ENCODE measurements at places on chromosomes 3 and 15. TPM values are rescaled to one million over a fixed set of nuclear protein-coding genes. Genes with fewer than 3 reads are reported as not detected.

DNA sequence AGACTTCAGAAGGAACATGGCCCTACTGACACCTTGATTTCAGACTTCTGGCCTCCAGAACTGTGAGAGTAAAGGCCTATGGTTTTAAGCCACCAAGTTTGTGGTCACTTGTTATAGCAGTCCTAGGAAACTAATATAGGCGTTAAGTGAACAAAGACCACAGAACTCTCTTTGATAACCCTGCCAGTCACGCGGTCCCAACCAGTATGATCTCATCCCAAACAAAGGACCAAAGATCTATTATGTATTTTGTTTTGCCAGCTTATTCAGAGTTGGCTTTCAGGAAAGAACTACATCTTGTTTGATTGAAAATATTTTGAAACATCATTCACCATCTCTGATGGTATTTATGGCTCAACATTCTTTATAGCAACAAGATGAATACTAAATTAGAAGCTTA, 294.4 kb upstream of the SLCO3A1 start:
- no peak for DNase-seq

DNA sequence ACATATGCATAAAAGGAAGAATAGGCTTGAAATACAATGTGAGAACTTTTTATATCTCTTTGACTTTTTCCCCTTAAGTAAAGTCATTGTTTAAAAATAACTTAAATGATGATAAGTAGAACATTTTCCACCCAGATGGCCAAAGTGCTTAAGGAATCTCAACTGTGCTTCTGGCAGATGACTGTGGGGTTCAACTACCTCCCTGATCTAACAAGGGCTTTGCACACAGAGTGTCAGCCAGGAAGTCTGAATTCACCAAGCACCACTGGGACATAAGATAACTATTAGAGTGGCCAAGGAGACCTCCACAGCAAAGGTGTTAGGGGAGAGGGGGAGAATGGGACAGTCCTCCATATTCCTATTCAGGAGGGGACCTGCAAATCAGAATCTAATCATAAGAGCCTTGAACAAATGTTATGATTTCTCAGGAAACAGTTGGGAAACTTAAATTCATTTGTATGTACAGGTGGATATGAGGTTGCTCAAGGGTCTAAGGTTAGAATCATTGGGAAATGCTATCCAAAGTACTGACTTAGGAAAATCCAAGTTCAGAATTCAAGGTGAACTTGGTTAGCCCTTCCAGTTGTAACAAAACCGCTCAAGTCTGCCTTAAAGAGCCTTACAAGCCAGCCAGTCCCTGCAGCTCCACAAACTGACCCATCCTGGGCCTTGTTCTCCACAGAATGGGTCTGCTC, at the start of gene FETUB:
TSS of gene FETUB (plus strand) at position 622 of the 695 bp plus-strand sequence. CDS start at position 684, 62 bp downstream.
- no peak for DNase-seq

- peak; percentile 82 for DNase-seq
These were observed 604 bp upstream of the TJP1 start for GRCh38 chr15:29822684-29823459.

GRCh38 chr15:71549091-71549490, 261.3 kb upstream of the NR2E3 start:
- DNase-seq, result peak; percentile 58

Gene CIB2
- 0.95 TPM for polyA plus RNA-seq

Gene SLC7A14
- not detected for polyA plus RNA-seq

DNA sequence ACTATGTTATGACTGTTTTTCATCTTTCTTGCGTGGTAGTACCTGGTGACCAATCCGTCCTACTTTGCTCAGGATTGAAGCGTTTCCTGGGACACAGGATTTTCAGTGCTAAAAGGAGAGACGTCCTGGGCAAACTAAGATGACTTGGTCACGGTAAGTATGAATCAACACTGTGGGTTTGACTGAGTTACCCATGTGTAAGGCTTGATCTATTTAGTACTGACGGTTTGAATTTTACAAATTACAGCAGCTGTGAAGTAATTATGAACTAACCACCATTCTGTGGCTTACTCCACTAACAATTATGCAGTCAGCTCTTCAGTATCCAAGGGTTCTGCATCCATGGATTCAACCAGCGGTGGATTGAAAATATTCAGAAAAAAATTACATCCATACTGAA, 172.9 kb upstream of the FEZF2 start:
- DNase-seq, result no peak

- DNase-seq, result no peak
These were observed 174.2 kb upstream of the ATP10A start for GRCh38 chr15:26037369-26037768.

- no peak for DNase-seq
These were observed 91.5 kb upstream of the CHD2 start for GRCh38 chr15:92808598-92809063.

Gene C3orf18
- polyA plus RNA-seq, result 3.2 TPM

- no peak for DNase-seq
These were observed 153.5 kb downstream of the FNDC3B start for GRCh38 chr3:172192830-172193415.
